Activated B cell treated with CpG ODN at 0.5 μM for 24 hours (primary cell): ENCODE measurements at places on chromosomes 16 and 17.

- H3K27me3 ChIP-seq: peaks cover 7% of the 10 kb centered on the region
- H3K4me3 ChIP-seq: no peak overlapping the region
- no peaks in the 10 kb centered on the region for H3K36me3 ChIP-seq
- no peak overlapping the region for H3K27ac ChIP-seq
- H3K4me1 ChIP-seq: no peaks in the 10 kb centered on the region
- no peak for DNase-seq
These were observed 126.0 kb downstream of the ABCA8 start for GRCh38 chr17:68829211-68829610.

GRCh38 chr17:38729886-38730525 is at the start of gene CISD3:
TSS of gene CISD3 (plus strand) at chr17:38730341. CDS start at chr17:38730359, 18 bp downstream.
- peak within 1 kb of the TSS; percentile 82 for H3K4me3 ChIP-seq
- peak within 1 kb of the TSS; percentile 79 for H3K27ac ChIP-seq
- H3K4me1 ChIP-seq: peaks cover 58% of the 10 kb centered on the region
- DNase-seq: peak; percentile 91
- peaks cover 10% of the 10 kb centered on the region for H3K36me3 ChIP-seq
- H3K27me3 ChIP-seq: no peaks in the 10 kb centered on the region

DNA sequence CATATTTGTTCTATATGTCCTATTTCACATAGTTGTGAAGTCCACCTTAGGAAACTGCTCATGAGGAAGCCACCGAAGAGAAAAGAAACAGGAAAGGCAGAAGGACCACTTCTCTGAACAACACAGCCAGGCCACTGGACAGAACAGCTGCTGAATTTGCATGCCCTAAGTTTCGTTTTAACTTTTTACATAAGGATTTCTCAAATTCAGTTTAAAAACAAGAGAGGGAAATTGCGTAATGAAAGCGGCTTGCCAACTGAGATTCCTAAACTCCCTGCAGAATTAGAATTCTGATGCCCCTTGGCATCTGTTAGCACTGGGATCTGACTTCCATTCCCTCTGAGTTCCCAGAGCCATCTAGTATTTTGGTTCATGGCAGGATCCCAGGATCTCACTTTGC is 5.0 kb upstream of the CCL8 start:
- no peak overlapping the region for H3K27ac ChIP-seq
- no peak overlapping the region for H3K4me3 ChIP-seq
- H3K36me3 ChIP-seq: no peaks in the 10 kb centered on the region
- H3K27me3 ChIP-seq: peaks cover 25% of the 10 kb centered on the region

GRCh38 chr16:78116946-78117345 is 17.5 kb downstream of the WWOX start:
- H3K27ac ChIP-seq: no peak overlapping the region
- H3K27me3 ChIP-seq: no peaks in the 10 kb centered on the region
- H3K4me3 ChIP-seq: no peak overlapping the region
- no peaks in the 10 kb centered on the region for H3K4me1 ChIP-seq
- H3K36me3 ChIP-seq: peaks cover 47% of the 10 kb centered on the region

DNA sequence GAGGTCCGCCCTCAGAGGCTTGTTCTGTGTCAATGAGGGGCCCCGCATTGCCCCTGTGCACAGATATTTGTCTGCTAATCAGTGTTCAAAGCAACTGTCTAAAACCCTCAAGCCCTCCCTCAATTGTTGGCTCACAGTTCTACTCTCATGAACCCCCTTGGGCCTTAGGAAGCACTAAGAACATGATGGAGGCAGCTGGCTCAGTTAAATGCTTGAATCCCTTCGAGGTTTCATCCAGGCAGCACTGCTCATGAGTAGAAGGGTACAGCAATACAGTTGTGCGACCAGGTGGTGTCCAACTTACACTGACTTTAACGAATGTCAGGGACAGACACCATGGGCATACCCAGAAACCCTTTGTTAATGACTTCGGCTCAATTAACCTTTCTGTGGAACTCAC is 89.2 kb upstream of the WSCD1 start:
- no peak for DNase-seq
- peaks cover 9% of the 10 kb centered on the region for H3K27me3 ChIP-seq
- no peaks in the 10 kb centered on the region for H3K4me1 ChIP-seq
